Stimulated activated CD4-positive, alpha-beta T cell treated with anti-CD3 and anti-CD28 coated beads, Interleukin-12 subunit alpha, Interleukin-12 subunit beta, amount 100 ng/mL, for 4 hours (primary cell): ENCODE measurements at places on chromosomes 16 and 17.

GRCh38 chr17:13550291-13550690 is 51.4 kb downstream of the HS3ST3A1 start:
- DNase-seq, result no peak

GRCh38 chr17:1491443-1492248 is 840 bp downstream of the MYO1C start:
- peak; percentile 42 for DNase-seq

- no peak for DNase-seq
Measured at GRCh38 chr16:82037251-82037650, 2.2 kb downstream of the HSD17B2 start.

GRCh38 chr17:58527306-58527705 is 12.9 kb upstream of the MTMR4 start:
- no peak for DNase-seq

DNA sequence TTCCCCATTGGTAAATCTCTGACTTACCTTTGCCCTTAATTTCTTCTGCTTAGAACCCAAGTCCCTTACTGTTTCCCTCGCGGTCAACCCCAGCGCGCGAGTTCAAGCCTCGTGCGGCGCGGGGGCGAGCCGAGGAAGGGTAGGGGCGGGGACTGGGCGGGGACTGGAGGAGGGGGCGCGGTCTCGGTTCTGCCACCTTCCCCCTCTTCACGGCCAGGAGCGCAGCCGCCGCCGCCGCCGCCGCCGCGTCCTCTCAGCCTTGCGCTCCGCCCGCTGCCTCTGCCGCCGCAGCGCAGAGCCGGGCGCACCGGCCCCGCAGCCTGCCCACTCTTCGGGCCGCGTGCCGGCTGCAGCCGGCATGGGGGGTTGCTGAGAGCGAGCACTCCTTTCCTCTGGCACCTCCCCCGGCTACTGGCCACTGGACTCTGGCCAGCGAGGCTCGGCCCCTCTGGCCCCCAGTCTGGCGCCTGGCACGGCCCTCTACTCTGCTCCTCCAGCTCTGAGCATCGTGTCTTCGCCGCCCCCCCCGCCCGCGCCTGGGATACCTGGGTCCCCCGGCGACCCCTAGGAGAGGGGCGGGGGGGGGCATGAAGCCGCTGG is at the start of gene RAPGEFL1:
Gene RAPGEFL1 (plus strand): TSS at position 196 of the 600 bp plus-strand sequence. CDS start 392 bp downstream, at position 588.
- peak; percentile 90 for DNase-seq

GRCh38 chr17:77618731-77619130 is 339.8 kb upstream of the TNRC6C start:
- no peak for DNase-seq

- DNase-seq, result no peak
Measured at GRCh38 chr17:65457635-65458257, 103.7 kb downstream of the AXIN2 start.

GRCh38 chr16:31206776-31207175 is 4.2 kb upstream of the PYCARD start:
- no peak for DNase-seq

DNA sequence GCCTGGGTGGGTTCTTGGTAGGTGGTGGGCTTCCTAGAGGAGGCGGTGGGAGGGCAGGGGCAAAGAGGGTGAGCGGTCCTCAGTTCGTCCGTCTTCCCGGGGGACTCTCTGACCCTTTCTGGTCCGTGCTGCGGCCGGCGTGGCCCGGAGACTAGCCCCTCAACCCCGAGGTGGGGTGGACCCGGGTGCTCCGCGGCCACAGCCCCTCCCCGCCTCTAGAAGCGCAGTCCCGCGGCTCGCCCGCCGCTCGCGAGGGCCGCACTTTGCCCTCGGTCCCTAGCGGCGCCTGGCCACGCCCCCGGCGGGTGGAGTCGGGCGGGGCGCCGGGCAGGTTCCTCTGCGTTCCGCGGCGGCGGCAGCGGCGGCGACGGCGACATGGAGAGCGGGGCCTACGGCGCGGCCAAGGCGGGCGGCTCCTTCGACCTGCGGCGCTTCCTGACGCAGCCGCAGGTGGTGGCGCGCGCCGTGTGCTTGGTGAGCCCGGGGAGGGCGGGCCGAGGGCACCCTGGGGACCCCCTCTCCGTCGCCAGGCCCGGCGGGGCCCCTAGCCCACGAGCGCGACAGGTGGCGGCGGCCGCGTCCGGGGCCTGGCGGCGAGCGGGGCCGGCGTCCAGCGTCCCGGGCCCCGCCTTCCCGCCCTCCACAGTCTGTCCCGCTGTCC is at the start of gene SYNGR2:
Gene SYNGR2 (plus strand): TSS at position 340 of the 661 bp plus-strand sequence. CDS start 36 bp downstream, at position 376.
- DNase-seq, result peak; percentile 87

GRCh38 chr16:78256686-78257375 is 157.4 kb downstream of the WWOX start:
- no peak for DNase-seq
